GM03348 (cell line): ENCODE measurements at places on chromosomes 2 and 18.
A peak's percentile ranks its signal among the peaks of the same experiment; 100 is the strongest.

- no peak for DNase-seq
Measured at GRCh38 chr2:215722125-215722524, 286.3 kb upstream of the FN1 start.

GRCh38 chr2:54772110-54772509, 48.6 kb downstream of the EML6 start:
- peak; percentile 62 for DNase-seq

DNA sequence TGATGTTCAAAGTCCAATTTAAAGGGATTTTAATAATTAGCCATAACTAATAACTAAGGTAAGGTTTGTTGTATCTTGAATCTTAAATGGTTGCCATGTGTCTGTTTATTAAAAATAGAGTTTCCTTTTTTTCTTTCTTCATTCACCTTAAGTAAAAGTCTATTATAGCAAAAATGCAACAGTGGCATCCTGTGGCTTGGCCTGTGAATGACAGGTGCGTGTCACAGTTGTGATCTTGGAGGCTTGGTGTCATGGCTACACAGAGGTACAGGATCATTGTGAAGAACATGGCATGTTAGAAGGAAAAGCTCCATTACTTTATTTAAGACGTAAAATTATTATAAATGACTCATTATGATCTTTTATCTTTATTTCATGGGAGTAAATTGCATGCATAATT, 246.1 kb downstream of the BCL2 start:
- DNase-seq = no peak

- no peak for DNase-seq
Measured at GRCh38 chr18:35588995-35589394, 7.5 kb downstream of the GALNT1 start.

DNA sequence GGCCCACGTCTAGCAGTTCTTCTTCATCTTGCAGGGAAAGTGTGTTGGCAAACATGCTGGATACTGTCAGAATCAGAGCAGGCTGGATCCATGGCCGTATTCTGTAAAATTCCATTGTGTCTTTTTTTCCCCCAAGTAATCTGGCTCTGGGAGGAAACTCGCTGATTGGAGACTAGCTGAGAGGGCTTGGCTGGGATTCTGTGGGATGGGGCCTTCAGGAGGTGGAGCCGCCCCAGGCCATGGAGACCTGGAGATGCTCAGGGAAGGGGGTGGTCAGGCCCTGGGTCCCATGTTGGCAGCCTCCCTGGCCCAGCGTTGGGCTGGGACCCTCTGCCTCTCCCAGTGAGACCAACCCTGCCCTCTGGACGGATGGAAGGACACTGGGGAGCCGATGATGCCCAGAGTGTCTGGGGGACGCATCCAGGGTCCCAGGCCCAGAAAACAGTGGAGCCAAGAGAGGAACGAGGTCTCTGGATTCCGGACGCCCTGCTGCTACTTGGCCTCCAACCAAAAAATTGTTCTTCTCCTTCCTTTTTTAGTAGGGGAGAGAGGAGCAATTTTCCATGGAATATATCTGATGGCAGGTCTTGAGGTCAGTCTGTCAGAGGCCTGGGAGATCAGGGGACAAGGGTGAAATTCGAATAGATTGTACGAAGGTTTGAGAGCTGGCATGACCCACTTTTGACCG, 114.5 kb downstream of the AGAP1 start:
- DNase-seq = no peak

DNA sequence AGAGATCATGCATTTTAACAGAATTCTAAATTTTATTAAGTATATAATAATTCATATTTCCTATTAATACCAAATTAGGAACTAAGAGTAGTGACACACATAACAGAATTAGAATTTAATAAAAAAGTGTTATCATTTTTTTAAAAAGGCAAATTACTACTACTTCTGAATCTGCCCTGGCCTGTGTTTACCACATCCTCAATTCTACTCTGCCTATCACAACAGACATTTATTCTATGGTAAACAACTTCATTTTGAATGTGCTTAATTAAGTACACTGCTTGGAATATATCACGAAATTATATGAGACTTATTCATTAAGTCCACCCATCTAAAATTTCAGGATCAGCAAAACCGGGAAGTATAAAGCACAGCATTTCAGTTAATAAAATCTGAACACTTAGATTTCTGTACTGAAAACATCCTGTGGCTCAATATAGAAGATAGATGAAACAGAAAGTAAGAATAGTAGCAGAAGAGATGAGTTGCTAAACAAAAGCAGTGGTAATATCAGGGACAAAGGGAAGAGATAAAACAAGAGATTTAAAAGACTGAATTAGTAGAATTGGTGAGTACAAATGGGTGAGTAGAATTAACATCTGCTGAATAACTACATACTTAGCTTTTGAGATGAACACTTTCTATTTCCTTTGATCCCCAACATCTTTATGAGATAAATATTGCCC, 3.7 kb downstream of the SMC6 start:
- DNase-seq = no peak

- DNase-seq = no peak
Measured at GRCh38 chr2:38652431-38653273, 13.3 kb upstream of the GALM start.

DNA sequence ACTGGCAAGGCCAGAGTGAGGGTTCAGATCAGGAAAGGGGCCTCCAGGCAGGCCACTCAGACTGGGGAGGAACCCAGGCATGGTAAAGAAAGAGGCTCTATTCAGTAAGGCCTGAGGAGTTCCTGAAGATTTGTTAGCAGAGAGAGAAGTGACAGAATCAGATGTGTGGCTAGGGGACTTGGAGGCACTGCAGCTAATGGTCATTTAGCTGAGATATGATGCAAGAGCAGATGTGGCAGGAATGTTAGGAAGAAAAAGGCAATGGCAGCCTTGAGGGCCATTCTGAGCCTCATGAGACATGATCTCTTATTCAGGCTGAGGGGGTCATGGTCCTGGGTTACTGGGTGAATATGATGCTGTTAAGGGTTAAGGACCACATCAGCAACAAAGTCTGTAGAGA, 73.4 kb downstream of the CCDC93 start:
- DNase-seq = peak; percentile 37

- no peak for DNase-seq
Measured at GRCh38 chr18:13004396-13004795, 13.2 kb downstream of the CEP192 start.

DNA sequence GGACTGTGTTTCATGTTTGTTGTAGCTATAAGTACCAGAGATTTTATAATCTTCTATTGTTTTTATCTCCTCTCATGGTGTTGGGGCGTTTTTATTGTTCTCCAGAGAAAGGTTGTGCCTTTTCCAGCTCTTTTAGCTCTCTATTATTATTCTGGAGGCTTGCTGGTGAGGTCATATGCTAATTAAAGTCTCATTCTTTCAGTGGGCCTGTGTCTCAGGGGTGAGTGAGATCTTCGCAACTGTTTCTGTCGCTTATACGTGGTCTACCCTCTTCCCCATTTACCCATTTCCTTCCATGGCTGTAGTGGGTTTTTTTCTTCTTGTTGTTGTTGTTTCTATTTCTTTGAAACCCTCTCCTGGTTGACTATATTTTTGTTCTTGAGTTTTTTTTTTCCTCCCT, 584.9 kb downstream of the TMEM182 start:
- DNase-seq = no peak

DNA sequence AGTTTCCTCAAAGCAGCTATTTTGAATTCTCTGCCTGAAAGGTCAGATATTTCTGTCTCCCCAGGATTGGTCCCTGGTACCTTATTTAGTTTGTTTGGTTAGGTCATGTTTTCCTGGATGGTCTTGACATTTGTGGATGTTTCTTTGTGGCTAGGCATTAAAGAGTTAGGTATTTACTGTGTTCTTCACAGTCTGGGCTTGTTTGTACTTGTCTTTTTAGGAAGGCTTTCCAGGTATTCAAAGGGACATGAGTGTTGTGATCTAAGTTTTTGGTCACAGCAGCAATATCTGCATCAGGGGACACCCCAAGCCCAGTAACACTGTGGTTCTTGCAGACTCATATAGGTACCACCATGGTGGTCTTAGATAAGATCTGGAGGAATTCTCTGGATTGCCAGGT, 11.8 kb downstream of the MYO3B start:
- no peak for DNase-seq

GRCh38 chr2:40448476-40449079, 3.3 kb downstream of the SLC8A1 start:
- DNase-seq = peak; percentile 18

GRCh38 chr2:55137024-55137958, 87.0 kb upstream of the RTN4 start:
- DNase-seq = no peak

DNA sequence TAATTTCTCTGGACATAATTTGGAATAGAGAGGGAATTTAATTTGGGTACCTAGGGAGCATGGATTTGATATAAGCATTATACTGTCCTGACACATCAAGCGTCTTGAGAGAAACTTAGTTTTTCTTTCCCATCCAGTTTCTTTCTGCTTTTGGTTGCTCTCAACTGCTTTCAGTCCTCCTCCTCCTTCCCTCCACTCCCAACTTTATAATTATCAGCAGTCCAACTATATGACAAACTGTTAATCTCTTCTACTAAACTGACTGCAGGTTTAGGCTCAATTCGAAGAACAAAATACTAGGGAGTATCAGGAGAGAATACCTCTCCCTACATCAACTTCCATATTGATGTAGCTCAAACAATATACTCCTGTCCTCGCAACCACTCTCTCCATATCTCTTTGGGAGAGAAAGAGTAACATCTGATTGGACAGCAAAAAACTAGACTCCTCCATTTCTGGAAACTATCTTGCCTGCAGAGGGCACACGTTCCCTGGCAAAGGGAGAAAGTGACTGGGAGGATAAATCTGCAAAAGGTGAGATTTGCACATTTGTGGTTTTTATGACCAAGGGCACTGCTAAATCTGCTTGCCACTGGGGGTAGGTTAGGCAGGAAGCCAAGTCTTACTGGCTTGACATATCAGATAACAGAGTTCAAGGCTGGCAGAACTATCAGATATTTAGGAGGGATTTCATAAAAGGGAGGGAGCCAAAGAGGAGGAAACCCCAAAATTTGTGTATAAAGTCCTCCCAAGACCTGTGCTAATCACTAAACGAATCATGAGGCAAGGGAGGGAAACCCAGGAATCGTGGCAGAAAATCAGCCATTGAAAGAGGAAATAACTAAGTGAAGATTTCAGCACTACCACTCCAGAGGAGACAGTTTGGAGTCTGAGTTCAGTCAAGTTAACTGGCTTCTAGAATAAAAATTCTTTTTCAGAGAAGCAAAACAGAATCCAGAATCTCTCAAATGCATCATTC, 40.0 kb downstream of the ICA1L start:
- peak; percentile 77 for DNase-seq

GRCh38 chr2:55772109-55772980, 78.7 kb upstream of the PNPT1 start:
- no peak for DNase-seq

DNA sequence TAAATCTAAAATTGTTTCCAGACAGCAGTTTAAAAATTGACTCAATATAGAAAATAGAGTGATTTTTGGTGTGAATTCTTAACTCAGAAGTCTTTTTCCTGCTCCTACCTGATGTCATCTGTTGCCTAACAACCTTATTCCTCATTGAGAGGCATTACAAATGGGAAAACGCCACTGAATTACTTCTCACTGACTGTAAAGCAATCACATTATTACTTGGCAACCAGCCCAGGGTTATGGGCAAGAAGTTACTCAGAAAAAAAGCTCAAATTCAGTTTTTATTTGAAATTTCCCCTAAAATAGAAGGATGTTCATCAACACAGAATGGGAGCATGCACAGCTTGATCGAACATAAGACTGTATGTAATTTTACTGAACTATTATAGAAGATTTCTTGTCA, 201.8 kb upstream of the GULP1 start:
- DNase-seq = no peak

DNA sequence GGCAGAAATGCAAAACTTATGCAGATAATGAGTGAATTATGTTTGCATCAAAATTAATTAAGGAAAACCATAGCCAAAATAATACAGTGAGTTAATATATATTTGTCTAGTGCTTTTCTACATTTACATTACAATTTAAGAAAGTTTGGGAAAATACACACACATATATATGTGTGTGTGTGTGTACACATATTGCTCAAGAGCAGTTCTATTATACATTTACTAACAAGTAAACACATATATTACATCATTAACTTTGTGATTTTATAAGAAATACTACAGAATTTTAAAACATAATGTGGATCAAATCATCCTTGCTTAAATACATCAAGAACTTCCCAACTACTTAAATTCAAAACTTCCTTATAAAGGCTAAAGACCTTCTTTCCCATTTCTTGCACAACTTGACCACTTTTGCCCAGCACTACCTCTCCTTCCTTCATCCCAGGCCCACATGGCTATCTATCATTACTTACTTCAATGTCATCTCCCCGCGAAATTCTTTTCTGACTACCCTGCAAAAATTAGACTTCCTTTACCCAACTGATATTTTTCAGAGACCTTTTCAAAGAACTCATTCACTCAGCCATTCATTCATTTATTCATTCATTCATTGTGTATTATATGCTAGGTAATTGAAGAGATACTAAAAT, 68.4 kb downstream of the COL5A2 start:
- DNase-seq = no peak

GRCh38 chr18:68445668-68446426, 269.1 kb downstream of the TMX3 start:
- no peak for DNase-seq

DNA sequence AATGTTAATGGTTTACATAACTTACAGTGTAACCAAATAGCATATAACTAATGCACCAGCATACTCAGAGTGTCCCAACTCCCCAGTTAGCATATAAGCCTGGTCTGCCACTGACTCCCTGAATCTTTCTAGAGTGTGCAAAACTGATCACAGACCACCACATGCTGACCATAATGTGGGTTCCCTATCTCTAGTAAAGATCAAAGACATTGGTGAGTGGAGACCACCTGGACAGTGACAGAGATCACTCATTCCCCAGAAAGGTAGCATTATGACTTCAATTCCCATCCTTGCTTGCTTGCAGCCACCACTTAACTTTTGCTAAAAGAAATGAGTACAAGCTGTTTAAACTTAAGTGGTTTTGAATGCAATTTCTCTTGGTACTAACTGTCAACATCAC, 39.0 kb downstream of the KANSL1L start:
- no peak for DNase-seq

GRCh38 chr2:53436882-53437281, 330.7 kb upstream of the CHAC2 start:
- DNase-seq = no peak
